Frontal cortex (tissue), 4 donors: ENCODE measurements at places on chromosomes 3 and 15. TPM values are rescaled to one million over a fixed set of nuclear protein-coding genes. Genes with fewer than 3 reads are reported as not detected.

GRCh38 chr15:66698318-66698961 is 3.6 kb upstream of the SMAD6 start:
- no peak for DNase-seq

- DNase-seq: no peak
Measured at GRCh38 chr3:8837162-8837561, 67.7 kb upstream of the OXTR start.

- DNase-seq: no peak
Measured at GRCh38 chr3:49968346-49968745, 28.4 kb downstream of the RBM6 start.

- peak; percentile 80 for DNase-seq
Measured at GRCh38 chr3:158109804-158110657, at the start of gene RSRC1. RSRC1 (plus strand) TSS chr3:158110089; CDS start chr3:158122105, 12,016 bp downstream.

- no peak for DNase-seq
Measured at GRCh38 chr15:23860290-23861245, 173.5 kb upstream of the NDN start.

DNA sequence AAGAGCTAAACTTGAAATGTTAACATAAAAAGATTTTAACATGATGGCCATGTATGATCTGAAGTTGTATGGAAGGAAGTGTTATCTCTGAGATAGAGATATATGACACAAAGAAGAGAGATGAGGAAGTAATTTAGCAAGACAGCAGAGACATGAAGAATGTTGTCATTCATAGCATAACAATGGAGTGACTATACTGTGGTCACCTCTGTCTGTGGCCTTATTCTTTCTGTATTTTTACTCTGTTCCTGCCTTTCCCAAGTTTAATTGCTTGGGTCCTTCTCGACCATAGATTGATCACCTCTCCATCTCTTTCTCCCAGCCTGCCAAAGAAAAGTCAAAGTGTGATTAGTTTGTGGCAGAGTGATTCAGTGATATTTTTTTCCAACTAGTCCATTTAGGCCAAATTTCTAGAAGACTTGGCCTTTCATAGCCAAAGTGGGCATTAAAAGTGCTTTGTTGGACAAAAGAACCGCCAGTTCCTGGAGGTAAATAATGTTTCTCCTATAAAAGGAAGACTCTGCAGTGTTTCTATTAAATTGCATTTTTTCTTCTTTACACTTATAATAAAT is 711.9 kb downstream of the CADM2 start:
- DNase-seq: no peak

GRCh38 chr3:192408647-192409200 is 318.6 kb downstream of the FGF12 start:
- DNase-seq: no peak

DNA sequence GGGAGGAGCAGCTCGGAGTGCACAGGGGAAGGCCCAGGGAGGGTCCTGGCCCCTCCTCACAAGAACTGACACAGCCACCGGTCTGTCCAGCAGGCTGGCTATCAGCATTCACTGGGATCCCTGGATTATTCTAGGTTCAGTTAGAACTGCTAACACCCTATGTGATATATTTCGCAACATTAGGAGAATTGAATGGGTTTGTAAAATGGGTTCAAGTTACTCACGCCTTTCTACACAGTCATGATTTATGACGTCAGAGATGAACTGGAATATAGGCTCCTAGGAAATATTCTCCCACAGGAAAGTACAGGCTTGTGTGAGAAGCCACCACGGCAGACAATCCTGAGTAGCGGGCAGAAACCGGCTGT is 969 bp upstream of the BSN start:
- no peak for DNase-seq

DNA sequence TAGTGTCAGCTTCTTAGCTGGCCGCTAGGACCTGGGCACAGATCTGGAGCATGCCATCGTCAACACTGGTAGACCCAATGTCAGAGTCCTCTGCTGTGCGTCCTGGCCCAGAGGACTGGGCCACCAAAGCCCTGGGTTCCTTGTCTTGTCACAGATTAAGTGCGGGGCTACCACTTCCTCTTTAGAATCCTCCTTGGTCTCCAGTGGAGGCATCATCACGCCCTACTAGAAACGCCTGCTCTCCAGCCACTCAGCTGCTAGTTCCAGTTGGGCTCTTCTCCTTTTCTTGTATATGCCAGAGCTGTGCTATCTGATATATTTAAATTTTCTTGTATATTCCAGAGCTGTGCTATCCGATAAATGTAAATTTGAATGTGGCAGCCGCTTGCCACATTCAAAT is 11.2 kb downstream of the PPCDC start:
- no peak for DNase-seq

- DNase-seq: no peak
Measured at GRCh38 chr3:77468626-77469020, 428.7 kb downstream of the ROBO2 start.

DNA sequence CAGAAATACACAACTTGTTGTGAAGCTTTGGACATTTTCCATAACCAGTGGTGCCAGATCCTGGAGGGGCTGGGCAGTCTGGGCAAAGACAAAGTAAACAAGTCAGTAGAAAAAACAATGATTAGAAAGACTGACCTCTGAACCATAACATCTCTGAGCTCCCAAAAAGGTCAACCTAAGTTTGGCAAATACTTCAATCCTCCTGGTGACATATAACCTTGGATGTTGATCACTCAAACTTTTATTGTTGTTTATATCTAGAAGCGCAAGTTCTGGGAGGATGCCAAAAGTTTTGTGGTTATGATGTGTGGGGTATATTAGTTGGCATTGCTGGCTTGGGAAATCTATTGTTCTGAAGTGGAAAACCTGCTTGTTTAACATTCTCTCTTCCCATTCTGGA is 257.7 kb downstream of the DIPK2A start:
- DNase-seq: no peak

- no peak for DNase-seq
Measured at GRCh38 chr3:102450976-102451375, 16.2 kb downstream of the ZPLD1 start.

DNA sequence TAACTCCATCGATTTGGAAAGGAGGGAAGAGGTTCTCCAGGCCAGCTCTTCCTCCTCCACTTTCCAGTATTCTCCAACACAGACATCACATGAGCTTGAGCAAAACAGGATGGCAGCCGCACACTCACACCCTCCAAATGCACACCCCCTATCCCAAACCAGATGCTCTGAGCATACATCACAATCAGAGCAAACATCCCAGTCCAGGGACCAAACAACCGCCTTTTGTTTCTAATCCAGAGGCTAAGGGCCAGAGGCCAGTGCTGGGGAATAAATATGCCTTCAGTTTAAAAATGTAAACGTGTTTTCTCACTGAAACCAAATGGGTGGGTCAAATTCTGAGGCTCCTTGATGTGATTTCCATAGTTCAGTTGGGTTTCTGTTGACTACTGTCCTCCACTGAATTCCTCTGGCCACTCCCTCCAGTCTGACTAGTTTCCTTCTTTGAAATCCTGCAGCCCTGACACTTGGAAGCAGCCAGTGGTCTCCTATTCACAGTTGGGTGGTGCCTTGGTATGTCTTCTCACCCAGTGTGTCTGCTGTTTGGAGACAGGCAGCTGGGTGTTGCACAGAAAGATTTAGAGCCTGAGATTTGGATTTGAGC is 19.2 kb upstream of the MFGE8 start:
- peak; percentile 62 for DNase-seq

- no peak for DNase-seq
Measured at GRCh38 chr3:144296808-144297207, 325.2 kb downstream of the DIPK2A start.

- no peak for DNase-seq
Measured at GRCh38 chr3:78831446-78831972, 936.3 kb downstream of the ROBO1 start.

GRCh38 chr15:83114856-83115255 is 7.4 kb downstream of the TM6SF1 start:
- DNase-seq: no peak

DNA sequence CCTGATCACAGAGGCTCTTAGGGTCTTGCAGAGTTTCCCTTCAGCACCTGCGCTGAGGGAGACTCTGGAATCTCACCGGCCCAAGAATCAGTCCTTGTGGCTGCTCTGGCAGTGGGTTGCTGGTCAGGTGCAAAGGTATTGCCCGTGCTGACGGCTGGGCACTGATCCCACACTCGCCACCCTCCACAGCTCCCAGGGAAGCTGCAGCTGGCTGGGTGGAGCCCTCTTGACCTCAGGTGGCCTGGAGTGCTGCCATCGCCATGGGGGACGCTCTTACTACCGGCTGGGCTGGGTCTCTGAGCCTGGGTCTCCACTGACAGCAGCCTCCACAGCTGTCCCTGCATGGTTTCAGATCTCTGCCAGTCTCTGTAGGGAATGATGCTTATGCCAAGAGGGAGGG is 52.6 kb upstream of the EPHB3 start:
- DNase-seq: no peak

DNA sequence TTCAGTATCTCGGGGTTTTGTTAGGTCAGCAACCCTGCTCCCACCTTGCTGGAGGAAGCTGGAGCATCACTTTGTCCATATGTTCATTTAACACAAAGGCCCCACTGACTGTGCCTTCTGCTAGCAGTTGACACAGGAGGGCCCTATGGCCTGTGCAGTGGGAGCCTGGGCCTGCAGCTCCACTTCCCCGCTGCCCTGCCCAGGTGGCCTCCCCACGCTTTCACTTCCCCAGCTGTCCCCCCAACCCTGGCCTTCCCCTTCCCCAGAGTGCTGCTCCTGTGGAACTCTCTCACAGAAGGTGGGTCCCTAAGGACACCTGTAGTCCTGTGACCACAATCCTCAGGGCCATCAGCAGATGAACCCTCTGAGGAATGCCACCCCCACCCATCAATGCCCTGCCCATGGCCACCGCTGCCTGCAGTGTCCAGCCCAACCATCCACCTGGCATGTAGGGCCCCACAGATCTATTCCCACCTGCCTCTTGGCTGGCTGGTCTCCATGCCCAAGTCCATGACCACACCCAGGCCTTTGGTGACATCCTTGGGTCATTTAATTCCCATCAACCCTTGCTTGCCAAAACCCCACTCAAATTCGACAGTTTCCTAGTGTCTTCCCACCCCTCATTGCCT is 13.5 kb downstream of the TBC1D21 start:
- no peak for DNase-seq

DNA sequence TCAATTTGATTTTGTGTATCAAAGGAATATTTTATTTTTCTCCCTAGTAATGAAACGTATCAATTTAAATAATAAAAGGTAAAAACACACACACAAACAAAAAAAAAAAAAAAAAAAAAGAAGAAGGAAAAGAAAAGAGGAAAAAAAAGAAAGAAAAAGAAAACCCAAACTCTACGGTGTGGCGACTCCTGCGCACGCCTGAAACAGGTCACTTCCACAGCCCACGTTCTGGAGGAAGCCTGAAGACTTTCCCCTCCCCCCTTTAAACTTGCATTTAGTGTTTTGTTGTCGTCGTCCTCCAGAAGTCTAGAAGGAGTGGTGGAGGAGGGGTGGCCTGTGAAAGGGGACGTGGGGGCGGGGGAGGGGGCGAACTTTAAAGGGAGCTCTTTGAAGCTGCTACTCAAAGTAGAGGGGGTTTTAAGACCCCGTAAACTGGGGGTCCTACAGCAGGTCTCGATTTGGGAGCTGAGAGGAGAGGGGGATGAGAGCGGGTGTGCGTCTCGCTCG is 2.3 kb upstream of the TLE3 start:
- no peak for DNase-seq

GRCh38 chr3:102148598-102149337 is 286.0 kb upstream of the ZPLD1 start:
- no peak for DNase-seq

The ERC2 gene
- 77.9 TPM for total RNA-seq

The CPN2 gene
- not detected for total RNA-seq

The ARGFX gene
- not detected for total RNA-seq

The SH2D7 gene
- not detected for total RNA-seq

The STAB1 gene
- total RNA-seq: 13.9 TPM

The EAF1 gene
- total RNA-seq: 33.0 TPM

The GPR160 gene
- total RNA-seq: 2.9 TPM

The SNTN gene
- total RNA-seq: not detected
